Stimulated activated naive CD4-positive, alpha-beta T cell (primary cell): ENCODE measurements at places on chromosomes 5 and 9.

- DNase-seq = no peak
These were observed 104.7 kb downstream of the GOLPH3 start for GRCh38 chr5:32069396-32069795.

GRCh38 chr5:38534156-38534453 is 22.3 kb downstream of the LIFR start:
- DNase-seq = no peak

DNA sequence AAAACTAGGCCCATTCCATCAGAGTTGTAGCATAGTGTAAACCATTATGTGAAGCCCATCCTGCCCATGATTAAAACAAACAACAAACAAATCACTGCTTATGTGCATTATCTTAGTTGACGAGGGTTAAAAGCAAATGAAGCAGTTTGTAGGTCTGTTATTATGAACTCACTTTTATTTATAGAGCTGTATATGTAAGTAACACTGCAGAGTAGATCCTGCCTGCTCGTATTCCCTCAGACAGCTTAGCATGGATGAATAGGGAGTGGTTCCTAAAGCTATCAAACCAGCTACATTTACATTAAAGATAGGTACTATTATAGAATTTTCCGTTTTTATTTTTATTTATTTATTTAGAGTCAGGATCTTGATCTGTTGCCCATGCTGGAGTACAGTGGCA is 112.6 kb downstream of the GDNF start:
- no peak for DNase-seq

DNA sequence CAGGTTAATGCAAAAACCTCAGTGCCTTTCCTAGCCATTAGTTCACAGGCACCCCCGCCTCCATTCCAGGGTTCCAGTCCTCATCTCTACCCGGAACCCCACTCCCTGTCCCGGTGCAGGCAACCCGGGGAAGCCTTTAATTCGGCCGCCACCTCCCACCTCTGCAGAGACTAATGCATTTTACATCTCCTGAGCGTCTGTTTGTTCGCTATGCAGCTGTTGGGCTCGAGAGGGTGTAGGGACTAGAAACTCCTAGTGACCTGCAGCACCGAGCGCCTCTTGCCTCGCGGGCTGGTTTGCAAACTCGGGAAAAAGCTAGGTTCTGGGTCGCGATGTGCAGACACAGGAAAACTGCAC is 3.6 kb downstream of the GDNF start:
- DNase-seq = no peak

DNA sequence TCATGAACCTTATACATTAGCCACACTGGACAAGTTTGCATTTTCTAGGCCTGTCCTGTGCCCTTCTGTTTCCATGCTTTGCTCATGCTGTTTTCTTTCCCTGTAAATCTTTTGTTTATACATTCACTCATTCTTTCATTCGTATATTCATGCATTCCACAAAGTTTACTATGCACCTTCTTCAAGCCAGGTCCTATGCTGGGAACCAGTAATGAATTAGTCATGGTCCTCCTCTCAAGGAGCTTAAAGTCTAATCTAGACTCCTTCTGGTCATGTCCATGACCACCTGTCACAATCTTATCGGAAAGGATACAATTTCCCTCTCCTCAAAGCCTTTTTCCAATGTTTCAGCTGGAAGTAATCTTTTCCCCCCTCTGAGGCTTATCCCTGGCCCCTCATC is 9.1 kb upstream of the XPA start:
- DNase-seq = no peak

DNA sequence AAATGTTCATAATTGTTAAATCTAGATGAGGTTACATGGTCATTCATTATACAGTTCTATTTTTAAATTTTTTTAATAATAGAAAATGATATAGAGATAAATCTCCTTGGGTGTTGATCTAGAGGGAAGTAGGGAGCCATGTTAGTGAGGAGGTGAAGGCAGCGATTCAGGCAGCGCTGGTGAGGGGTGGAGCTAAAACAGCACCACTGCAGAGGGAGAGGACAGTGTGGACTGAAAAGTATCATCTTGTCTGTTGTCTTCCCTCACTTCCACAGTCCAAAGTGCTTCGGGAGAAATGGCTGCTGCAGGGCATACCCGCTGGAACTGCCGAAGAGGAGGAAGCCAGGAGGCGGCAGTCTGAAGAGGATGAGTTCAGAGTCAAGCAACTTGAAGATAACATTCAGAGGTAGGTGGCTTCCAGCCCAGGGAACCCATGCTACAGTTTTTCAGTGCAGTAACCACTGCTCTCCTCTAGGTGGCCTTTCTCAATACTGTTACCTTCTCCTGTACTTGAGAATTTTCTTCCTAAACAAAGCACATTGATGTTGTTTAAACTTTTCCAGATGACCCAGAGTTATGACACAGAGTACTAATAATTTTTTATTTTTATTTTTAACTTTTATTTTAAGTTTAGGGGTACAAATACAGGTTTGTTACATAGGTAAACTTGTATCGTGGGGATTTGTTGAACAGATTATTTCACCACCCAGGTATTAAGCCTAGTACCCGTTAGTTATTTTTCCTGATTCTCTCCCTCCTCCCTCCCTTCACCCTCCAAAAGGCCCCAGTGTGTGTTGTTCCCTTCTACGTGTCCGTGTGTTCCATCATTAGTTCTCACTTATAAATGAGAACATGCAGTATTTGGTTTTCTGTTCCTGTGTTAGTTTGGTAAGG is 100.5 kb downstream of the PALM2AKAP2 start:
- DNase-seq = no peak

GRCh38 chr9:76371901-76372300 is 22.3 kb downstream of the RFK start:
- DNase-seq = no peak
